ENCODE measurements at places on chromosomes 7 and 10. TPM values are rescaled to one million over a fixed set of nuclear protein-coding genes. Genes with fewer than 3 reads are reported as not detected.

The OPN1SW gene
- not detected for total RNA-seq

The PPA1 gene
- total RNA-seq: 309 TPM

The CALML3 gene
- total RNA-seq: not detected

The CDK14 gene
- total RNA-seq: 19.5 TPM

The PTPRZ1 gene
- total RNA-seq: not detected

The PRLHR gene
- total RNA-seq: not detected

The ARHGEF35 gene
- 0.88 TPM for total RNA-seq

The PFKFB3 gene
- 28.4 TPM for total RNA-seq

The PPP1R9A gene
- 9.3 TPM for total RNA-seq

The SPOCK2 gene
- 0.20 TPM for total RNA-seq

The CYP26A1 gene
- 0.07 TPM for total RNA-seq

The FAM25G gene
- total RNA-seq: not detected

The AKR1C2 gene
- 2.5 TPM for total RNA-seq
